Pancreas (tissue), 10 donors: ENCODE measurements at places on chromosomes 5 and 9. TPM values are rescaled to one million over a fixed set of nuclear protein-coding genes. Genes with fewer than 3 reads are reported as not detected.

Gene ASPN
- polyA plus RNA-seq = 0.53 TPM

Gene RHOBTB3
- polyA plus RNA-seq = 32.5 TPM

Gene BTNL3
- 0.14 TPM for polyA plus RNA-seq

Gene FBN2
- polyA plus RNA-seq = not detected

Gene TRIM7
- 3.0 TPM for polyA plus RNA-seq

Gene ANKRD31
- polyA plus RNA-seq = 0.12 TPM

Gene CNTNAP3B
- 2.7 TPM for polyA plus RNA-seq

Gene SV2C
- not detected for polyA plus RNA-seq

Gene IRX2
- 1.8 TPM for polyA plus RNA-seq

Gene CYLC2
- not detected for polyA plus RNA-seq

Gene CAAP1
- 10.4 TPM for polyA plus RNA-seq

Gene PCDHGA5
- 0.40 TPM for polyA plus RNA-seq

Gene BNIP1
- polyA plus RNA-seq = 11.3 TPM

Gene PCDHB10
- 0.30 TPM for polyA plus RNA-seq

Gene KIF4B
- not detected for polyA plus RNA-seq

Gene SPATA31C1
- not detected for polyA plus RNA-seq

Gene GPR151
- not detected for polyA plus RNA-seq

DNA sequence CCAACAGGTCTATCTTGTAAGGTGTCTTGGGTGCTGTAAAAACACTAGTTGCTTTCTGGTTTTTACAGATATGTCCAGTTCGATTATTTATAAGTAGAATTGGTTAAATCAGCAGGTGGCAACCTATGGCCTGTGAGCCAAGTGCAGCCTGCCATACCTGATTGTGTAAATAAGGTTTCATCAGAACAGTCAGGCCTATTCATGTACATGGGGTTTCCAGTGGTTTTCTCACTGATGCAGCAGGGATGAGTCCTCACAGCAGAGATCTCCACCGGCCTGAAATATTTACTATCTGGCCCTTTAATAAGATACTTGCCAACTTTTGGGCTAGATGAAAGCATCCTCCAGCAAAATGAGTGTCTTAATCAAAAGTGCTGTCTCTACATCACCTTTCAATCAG is 132.9 kb upstream of the ICE1 start:
- DNase-seq = no peak

DNA sequence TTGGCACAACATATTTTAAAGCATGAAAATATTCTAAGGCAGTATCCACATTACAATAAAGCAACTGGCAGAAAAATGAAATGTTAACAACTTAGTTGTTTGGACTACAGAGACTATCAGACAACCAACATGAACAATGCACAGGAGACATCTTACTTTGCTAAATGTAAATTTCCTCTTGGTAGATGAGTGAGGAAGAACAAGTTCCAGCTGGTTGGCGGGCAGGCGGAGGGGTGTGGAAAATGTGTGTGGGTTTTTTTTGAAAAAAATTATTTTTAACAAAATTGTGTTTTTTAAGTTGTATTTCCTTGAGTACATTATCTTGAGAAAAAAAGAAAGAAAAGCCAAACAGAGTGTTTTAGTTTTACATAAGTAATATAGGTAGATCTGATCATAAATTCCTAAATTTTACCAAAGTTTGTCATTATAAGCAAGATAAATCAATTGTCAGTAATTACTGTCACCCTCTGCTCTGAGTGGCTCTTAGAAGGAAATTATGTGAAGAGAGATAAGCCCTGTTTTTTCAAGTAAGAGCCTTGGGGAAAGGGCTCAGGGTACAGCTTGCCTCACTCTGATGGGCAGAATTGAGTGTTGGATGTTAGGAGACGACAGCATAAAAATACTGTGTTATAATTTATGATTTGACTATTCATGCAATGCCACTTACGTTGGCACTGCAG is 42.5 kb downstream of the TMEM167A start:
- no peak for DNase-seq

GRCh38 chr5:82259172-82259800 is 18.9 kb downstream of the RPS23 start:
- DNase-seq = no peak

DNA sequence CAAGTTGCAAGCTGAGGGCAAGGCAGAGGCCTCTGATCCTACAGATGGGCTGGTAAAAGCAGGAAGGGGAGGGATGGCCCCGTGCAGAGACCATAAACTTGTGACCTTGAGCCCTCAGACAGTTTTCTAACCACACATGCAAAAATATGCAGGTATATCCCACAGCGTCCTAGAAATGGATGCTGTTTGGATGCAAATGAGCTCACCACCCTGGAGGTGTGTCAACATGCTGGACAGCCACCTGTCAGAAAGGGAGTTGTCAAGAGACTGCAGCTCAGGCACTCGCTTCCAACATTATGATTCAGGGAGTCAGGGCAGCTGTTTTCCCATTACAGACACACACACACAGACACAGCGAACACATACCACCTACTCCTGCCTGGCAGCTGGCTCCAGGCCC is 97.3 kb upstream of the PANK3 start:
- no peak for DNase-seq

GRCh38 chr9:121486043-121486442 is 13.6 kb downstream of the GGTA1 start:
- no peak for DNase-seq

- DNase-seq = peak; percentile 10
Measured at GRCh38 chr5:58019614-58020013, 440.3 kb downstream of the PLK2 start.

- DNase-seq = no peak
Measured at GRCh38 chr9:122226758-122227574, 1.8 kb downstream of the LHX6 start.

- DNase-seq = no peak
Measured at GRCh38 chr5:92613546-92613945, 967.5 kb downstream of the NR2F1-AS1 start.

GRCh38 chr5:173919443-173919842 is 31.3 kb downstream of the CPEB4 start:
- DNase-seq = no peak

DNA sequence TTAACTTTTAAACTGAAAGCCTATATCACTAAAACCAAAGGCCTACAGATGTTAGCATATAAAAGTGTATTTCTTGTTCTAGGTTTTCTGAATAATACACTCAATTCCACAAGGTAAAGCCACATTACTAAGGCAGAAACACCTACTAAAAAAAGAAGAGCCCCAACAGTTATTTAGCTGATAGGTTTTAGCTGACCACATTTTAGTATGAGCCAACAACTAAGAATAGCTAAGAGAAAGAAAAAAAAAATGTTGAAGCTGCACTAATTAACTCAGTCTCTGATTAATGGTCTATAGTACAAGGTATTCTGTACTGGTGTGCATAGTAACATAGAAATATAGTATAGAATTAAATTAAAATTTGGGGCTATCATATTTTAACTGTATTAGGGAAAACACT is 23.5 kb downstream of the ZFR start:
- DNase-seq = no peak

GRCh38 chr5:168600409-168600808 is 21.2 kb upstream of the PANK3 start:
- no peak for DNase-seq

DNA sequence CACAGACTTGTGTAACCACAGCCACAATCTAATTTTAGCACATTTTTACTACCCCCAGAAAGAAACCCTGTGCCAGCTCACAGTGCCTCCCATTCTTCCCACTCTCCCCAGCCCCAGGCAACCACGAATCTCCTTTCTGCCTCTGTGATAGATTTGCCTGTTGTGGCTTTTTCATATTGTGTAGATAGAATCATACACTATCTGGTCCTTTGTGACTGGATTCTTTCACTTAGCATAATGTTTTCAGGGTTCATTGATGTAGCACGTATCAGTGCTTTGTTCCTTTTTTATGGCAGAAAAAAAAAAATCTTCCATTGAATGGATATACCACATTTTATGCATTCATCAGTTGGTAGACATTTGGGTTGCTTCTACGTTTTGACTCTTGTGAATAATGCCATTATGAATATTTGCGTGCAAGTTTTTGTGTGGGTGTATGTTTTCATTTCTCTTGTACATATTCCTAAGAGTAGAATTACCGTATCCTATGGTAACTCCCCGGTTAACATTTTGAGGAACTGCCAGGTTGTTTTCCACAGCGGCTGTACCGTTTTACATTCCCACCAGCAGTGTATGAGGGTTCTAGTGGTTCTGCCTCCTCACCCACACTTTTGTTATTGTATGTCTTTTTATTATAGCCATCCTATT is 64.5 kb downstream of the RCL1 start:
- no peak for DNase-seq

DNA sequence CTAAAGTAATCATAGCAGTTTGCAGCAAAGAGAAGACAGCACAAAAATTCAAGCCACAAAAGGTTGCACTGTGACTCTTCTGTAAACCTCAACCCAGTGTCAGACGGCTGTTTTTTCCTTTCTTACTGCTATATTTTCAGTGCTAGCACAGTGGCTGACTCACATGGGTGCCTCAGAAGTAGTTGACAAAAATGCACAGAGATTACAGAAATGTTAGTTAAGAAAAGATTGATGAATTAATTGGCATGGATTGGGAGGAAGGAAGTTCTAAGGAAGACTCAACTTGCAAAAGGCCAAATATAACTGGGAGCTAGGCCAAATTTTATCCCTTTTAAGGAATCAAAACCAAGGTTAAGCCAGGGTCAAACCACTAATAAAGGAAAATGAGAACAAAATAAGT is 43.7 kb upstream of the ITGA1 start:
- no peak for DNase-seq

GRCh38 chr5:180003127-180003526 is 68.4 kb downstream of the RNF130 start:
- DNase-seq = no peak

DNA sequence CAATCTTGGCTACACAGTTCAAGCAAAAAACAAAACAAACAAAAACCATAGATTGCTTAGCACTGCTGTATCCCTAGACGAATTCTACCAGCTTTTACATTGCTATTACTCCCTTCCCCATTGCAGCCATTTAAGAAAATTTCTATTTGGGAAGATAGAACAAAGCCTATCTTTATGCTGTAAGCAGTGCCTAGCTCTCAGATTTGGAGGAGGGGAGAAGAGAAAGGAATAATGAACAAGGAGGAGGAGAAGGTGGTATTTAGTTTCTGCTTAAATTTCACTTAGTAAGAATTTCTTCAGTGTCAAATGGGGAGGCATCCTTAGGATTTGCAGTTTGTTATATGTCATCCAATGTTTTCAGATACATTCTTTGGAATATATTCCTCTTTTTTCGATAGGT is 16.2 kb upstream of the TLE1 start:
- DNase-seq = no peak

DNA sequence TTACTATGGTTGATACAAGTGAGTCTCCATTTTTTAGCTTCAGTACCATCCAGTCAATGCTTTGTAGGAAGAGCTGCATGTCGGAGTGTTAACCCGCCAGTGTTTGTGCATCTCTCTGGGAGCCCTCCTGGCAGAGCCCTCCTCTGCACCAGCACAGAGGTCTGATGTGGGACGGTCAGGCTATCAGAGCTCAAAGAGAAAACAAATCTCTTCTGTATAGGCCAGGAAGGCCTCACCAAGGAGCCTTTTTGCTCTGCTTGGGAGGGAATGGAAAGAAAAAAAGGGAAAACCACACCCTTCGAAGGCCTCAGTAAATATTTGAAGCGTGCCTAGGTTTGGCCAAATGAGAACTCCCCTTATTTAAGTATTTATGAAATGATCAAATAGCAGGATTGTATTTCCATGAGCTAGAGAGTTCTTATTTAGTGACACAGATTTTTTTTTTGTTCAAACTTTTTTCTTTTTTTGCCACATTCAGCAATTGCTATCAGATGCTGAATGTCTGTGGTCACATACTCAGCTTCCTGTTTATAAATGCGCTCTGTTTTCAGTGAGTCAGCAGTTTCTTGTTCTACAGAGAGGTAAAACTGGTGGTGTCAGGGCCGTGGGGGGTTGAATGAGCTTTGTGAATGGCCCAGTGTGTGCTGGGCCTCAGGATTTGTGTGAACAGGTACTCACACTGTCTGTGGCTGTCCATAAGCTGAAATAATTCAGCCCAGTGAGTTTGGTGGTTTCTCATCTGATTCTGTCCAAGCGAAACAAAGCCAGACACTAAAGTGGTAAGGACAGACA is 226.6 kb downstream of the SNX18 start:
- DNase-seq = no peak

GRCh38 chr5:92687821-92688722 is 892.9 kb downstream of the NR2F1-AS1 start:
- DNase-seq = no peak

DNA sequence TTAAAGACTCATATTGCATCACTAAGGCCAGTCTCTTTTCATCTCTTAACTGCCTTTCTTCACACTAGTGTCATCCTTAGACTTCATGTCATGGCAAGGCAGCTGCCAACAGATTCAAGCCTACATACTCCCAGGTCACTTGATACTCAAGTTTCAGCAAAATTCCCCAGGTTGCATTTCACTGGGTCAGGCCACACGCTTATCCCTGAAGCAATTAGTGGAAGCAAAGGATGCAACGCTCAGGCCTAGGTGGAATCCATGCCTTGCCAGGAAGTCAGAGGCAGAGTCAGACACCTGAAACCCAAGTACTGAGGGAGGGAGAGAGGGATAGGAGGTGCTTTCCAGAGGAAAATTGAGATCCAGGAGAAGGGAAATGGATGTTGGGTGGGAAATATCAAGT is 28.9 kb downstream of the YIPF5 start:
- no peak for DNase-seq

GRCh38 chr5:54117957-54118356 is 192.4 kb downstream of the ARL15 start:
- DNase-seq = no peak

DNA sequence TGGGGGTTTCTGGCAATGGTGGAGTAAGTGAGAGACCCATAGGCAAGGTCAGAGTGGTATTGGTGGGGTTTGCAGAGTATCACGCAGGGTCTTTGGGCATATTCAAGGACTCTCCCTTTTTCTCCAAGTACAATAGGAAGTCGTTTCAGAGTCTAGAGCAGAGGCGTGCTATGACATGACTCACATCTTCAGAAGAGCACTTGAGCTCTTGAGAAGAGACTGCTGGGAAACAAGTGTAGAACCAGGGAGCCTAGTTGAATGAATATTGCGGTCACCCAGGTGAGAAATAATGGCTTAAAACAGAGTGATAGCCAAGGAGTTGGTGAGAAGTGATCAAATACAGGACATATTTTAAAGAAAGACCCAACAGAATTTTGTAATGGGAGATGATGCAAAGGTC is 813.4 kb downstream of the TLE1 start:
- no peak for DNase-seq

DNA sequence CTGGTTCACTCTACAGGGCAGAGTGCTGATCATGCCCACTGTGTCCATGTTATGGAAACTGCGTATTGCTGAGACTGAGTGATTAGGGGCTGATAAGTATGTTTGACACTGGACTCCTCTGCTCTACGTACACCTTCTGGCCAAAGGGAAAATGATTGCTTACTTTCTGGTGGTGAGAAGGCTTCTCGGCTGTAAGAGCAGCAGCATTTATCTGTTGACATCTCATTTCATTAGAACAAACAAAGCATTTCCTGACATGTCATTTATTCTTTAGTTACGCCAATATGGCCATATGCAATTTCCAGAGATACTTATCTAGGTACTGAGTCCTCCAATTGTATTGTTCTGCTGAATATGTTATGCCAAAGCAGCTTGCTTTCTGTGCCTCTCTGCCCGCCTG is 5.6 kb downstream of the FAXDC2 start:
- no peak for DNase-seq

GRCh38 chr9:69273161-69273560 is 51.9 kb upstream of the ENTREP1 start:
- no peak for DNase-seq
